ENCODE measurements at places on chromosomes 2 and 18.

DNA sequence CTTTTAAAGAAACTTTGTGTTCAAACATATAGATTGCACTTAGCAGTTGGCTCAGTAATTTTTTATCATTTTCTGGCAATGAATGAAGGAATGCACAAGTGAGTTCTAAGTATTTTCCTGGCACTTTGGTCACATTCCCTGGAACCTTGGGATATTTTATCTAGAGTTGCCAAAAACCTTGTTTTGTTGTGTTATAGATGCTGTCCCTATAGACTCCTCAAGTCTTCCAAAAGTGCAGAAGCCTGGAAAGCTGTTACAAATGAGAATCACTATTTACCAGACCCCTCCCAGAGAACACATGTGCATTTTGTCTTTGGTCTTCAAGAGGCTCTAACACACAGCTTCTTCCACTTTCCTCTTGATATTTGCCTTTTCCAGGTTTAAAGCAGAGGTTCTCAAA, 108.3 kb downstream of the RND3 start:
- no peak for DNase-seq

- DNase-seq: no peak
Measured at GRCh38 chr2:218717262-218717661, 6.6 kb downstream of the TTLL4 start.

GRCh38 chr18:39311111-39311712, 1745.6 kb upstream of the CELF4 start:
- DNase-seq: no peak

- DNase-seq: no peak
Measured at GRCh38 chr2:1543776-1544477, 130.7 kb downstream of the TPO start.

GRCh38 chr2:158114516-158114915, 12.8 kb downstream of the UPP2 start:
- no peak for DNase-seq

- DNase-seq: no peak
Measured at GRCh38 chr2:88182721-88183120, 12.6 kb downstream of the THNSL2 start.

- DNase-seq: no peak
Measured at GRCh38 chr2:150809103-150809502, 321.6 kb upstream of the RND3 start.

DNA sequence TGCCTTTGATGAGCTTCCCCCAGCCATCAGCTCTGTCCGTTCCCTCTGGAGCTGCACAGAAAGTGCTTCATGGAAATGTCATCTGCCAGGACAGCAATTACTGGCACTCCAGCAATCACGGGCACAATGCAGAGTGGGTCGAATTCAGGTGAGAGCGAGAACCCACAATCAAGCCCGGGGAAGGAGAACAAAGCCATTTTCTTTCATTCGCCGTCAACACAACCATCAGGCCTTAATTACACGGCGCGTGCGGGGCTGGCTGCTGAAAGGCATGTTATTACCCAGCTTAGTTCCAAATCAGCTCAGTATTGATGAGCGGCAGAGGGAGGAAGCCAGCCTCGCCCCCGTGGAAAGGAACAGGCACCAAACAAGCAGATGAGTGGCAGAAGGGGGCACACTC, 143.9 kb downstream of the MYT1L start:
- no peak for DNase-seq

- DNase-seq: no peak
Measured at GRCh38 chr2:202251494-202251893, 13.1 kb upstream of the SUMO1 start.

DNA sequence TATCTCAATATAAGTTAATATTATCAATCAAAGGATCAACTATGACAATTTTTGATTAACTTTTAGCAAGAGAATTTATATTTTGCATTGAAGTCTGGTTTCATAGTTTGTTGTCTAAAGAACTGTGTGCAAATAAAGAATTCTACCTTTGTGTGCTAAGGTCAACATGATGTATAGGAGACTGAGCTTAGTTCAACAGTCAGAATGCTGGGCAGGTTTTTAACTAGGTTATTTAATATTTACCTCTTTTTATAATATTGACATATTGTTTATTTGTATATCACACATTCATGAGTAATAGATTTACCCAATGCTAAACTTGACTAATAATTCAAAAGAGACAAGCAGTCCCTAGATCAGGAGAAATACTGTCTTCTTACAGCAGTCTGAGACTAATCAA, 831.4 kb downstream of the DSC3 start:
- no peak for DNase-seq
